Activated CD8-positive, alpha-beta T cell treated with anti-CD3 and anti-CD28 coated beads for 36 hours (primary cell): ENCODE measurements at places on chromosomes 2 and 18. TPM values are rescaled to one million over a fixed set of nuclear protein-coding genes. Genes with fewer than 3 reads are reported as not detected.

Gene ACADL
- total RNA-seq = not detected

Gene RAMP1
- total RNA-seq = 1.0 TPM

Gene LRATD1
- total RNA-seq = not detected

Gene NT5C1B
- total RNA-seq = not detected

Gene CNPPD1
- total RNA-seq = 38.6 TPM

Gene TRABD2A
- total RNA-seq = 56.3 TPM

Gene CRACDL
- 0.38 TPM for total RNA-seq

Gene CYP27A1
- 0.14 TPM for total RNA-seq

Gene SERPINB3
- not detected for total RNA-seq

Gene SCN1A
- total RNA-seq = not detected

Gene POTEC
- not detected for total RNA-seq

Gene PID1
- not detected for total RNA-seq

Gene PAX3
- not detected for total RNA-seq

Gene NETO1
- total RNA-seq = not detected

Gene NOTO
- total RNA-seq = not detected

Gene LANCL1
- 34.0 TPM for total RNA-seq

Gene IL1R1
- 0.63 TPM for total RNA-seq

Gene RESP18
- total RNA-seq = not detected

Gene SERPINB12
- total RNA-seq = not detected

Gene SRD5A2
- not detected for total RNA-seq

Gene AQP12B
- total RNA-seq = not detected

Gene ANTXR1
- total RNA-seq = 0.09 TPM

Gene TBR1
- total RNA-seq = not detected

Gene XDH
- total RNA-seq = not detected

Gene HOXD11
- total RNA-seq = not detected

Gene CPLX4
- not detected for total RNA-seq

Gene ELOA2
- total RNA-seq = not detected

Gene GPR39
- total RNA-seq = not detected
